ENCODE measurements at places on chromosomes 7 and 10.

DNA sequence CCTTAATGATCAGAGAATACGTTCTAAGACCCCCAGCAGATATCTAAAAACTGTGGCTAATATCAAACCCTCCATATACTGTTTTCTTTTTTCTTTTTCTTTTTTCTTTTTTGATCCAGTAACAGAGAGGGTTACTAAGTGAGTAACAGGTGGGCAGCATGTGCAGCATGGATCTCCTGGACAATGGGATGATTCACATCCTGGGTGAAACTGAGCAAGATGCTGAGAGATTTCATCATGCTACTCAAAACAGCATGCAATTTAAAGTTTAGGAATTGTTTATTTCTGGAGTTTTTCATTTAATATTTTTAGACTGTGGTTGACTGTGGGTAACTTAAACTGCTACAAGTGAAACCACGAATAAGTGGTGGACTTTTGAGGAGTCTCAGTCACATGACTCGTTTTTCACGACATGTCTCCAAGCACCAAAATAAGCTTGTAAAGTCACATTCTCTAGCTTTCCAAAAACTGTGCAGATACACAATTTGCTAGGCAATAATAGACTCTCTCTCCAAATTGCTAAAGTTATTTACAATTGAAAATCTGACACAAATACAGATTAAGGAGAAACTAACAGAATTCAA lies 716.2 kb downstream of the NXPH1 start:
- no peak for DNase-seq

DNA sequence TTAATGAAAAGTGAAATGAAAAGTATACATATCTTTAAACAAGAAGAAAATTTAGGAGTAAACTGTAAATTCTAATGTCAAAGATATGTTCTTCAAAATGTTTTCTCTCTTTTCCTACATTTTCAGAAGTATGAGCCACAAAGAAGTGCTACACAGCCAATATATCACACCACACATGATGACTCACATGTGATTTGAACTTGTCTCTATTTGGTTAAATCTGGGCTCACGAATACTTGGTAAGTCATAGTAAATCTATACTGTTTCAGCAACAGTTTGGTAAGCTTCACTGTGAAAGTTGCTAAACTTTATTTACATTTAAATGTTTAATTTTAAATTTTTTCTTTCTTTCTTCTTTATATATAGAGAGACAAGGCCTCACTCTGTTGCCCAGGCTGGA lies 380.6 kb upstream of the IGFBP3 start:
- no peak for DNase-seq

DNA sequence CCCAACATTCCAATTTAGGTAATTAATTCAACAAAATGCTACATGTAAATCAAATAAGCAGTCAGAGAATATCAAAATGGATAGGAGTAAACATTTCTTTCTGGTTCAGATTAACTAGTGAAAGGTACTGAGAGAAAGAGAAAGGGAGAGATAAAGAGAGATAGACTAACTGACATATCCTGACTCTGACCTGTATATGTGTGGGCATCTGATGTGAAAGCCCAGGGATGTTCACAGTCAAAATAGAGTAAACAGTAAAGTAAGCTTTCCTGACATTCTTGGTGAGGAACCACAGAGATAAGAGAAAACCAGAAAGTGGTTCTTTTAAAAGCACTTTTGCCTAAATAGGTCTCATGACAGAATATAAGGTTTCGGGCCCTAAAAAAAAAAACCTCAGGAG lies 37.5 kb upstream of the ANK3 start:
- no peak for DNase-seq

GRCh38 chr7:271266-272107 lies 18.5 kb upstream of the FOXL3 start:
- DNase-seq = no peak

GRCh38 chr7:30799206-30799975 lies 28.2 kb downstream of the MINDY4 start:
- DNase-seq = no peak

GRCh38 chr10:32061440-32061839 lies 5.2 kb upstream of the KIF5B start:
- no peak for DNase-seq

DNA sequence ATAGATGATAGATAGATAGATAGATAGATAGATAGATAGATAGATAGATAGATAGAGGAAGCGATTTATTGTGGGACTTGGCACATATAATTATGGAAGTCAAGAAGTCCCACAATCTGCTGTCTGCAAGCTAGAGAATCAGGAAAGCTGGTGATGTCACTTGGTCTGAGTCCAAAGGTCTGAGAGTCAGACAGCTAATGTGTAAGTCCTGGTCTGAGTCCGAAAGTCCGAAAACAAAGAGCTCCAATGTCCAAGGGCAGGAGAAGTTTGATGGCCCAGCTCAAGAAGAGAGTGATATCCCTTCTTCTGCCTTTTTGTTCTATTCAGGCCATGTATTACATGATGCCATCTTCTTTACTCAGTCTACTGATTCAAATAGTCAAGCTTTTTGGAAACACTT lies 53.8 kb upstream of the TCF7L2 start:
- no peak for DNase-seq

GRCh38 chr7:542713-543500 lies 23.3 kb upstream of the PDGFA start:
- no peak for DNase-seq
